ENCODE measurements at places on chromosomes 12 and 14.

GRCh38 chr12:31235868-31236395, 90.0 kb downstream of the SINHCAF start:
- no peak for DNase-seq

GRCh38 chr12:106033161-106033675, 105.5 kb downstream of the NUAK1 start:
- DNase-seq, result no peak

- DNase-seq, result no peak
Measured at GRCh38 chr12:98954506-98954905, 309.4 kb downstream of the APAF1 start.

- DNase-seq, result no peak
Measured at GRCh38 chr14:104066719-104067295, 18.7 kb upstream of the ASPG start.

GRCh38 chr14:77979171-77979570, 179.3 kb downstream of the ADCK1 start:
- no peak for DNase-seq

Data from activated CD8-positive, alpha-beta memory T cell treated with anti-CD3 and anti-CD28 coated beads, Interleukin-2, amount 10 ng/mL, durations not matched to agents 7 days and 5 days (primary cell).